ENCODE measurements at places on chromosomes 5 and 9.

DNA sequence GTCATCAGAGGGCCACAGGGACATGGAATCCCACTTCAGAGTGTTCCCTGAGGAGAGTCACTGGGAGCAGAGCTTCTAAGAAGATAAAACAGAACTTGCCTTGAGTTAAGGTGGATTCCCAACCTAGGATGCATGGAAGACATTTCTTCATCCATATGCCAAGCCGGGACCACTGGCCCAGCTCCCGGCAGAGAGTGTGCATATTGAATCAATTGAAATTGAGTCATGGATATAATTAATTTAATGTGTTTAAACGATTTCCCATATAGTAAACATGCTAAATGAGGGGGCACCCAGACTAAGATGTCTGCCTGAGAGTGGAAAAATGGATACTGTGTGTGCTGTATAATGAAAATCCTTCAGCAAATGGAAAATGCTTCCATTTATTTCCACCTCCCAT, 194.4 kb upstream of the TBC1D2 start:
- DNase-seq: no peak

GRCh38 chr9:90141723-90142122, 500.9 kb downstream of the DIRAS2 start:
- DNase-seq: no peak

- DNase-seq: no peak
Observed at GRCh38 chr5:78566747-78567425, 81.7 kb downstream of the LHFPL2 start.

DNA sequence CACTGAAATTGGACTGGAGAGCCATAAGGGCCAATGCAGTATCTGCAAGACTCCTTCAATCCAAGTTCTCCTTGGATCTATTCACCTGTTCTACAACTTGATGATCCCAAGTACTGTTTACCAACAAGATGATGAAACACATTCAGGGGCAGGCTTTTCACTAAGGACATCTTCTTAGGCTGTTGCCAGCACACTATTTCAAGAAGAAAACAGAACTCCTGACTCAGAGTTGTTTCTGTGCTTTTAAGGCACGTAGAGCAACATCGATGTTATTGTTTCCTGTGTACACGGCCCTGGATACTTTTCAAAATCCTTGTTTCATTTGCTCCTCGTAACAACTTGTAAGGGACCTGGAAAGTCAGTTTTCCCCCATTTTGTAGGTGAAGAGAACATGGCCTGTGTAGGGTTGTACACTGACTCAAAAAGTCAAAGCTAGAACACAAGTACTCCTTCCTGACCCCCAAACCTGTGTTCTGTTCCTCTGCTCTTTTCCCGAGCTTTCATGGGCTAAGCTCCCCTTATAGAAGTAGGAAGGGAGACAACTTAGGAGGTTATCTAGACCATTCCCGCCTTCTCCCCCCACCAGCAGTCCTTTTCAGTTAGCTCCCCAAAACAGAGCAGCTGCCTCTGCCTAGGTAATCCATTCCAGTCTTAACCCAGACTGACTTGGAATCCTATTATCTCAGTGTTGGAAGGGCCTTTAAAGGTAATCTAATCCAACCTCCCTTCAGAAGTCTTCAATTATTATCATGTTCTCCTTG, 5.2 kb upstream of the MGAT1 start:
- DNase-seq: no peak

- no peak for DNase-seq
Observed at GRCh38 chr9:117987945-117988344, 283.7 kb downstream of the TLR4 start.

GRCh38 chr5:132003170-132003744, 8.2 kb downstream of the ACSL6 start:
- no peak for DNase-seq

GRCh38 chr5:77168161-77168878, 42.2 kb upstream of the PDE8B start:
- DNase-seq: no peak

- DNase-seq: no peak
Observed at GRCh38 chr5:88761939-88762338, 121.0 kb downstream of the MEF2C start.

DNA sequence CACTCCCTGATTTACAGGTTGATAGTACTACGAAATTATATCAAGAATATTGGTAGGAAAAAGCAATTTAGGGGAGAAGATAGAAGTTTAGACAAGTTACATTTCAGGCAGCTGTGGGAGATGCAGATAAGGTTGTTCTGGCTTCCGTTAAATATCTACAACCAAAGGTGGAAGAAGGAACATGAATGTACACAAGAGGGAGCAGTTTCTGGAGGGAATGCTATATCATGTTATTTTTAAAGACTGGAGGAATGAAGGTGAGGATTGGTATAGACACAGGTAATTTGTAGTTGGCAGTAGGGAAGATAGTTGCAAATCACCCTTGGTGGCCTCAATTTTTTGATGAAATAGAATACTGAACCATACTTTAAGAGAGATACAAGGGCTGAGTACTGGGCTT, 187.3 kb upstream of the NMUR2 start:
- DNase-seq: no peak

DNA sequence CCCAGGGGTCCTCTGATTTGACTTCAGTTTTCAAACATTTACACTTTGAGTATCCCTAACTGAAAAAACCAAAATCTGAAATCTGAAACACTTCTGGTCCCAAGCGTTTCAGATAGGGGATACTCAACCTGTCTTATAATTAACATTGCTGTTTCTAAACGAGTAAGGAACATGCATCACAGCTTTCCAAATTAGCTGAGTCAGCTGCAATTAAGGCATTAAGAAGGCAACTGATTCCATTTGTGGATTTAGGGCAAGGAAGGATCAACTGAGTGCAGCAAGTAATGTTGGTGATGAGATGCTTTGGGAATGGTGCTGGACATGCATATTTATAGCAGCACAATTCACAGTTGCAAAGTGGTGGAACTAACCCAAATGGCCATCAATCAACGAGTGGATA, 168.6 kb downstream of the ACER2 start:
- no peak for DNase-seq

DNA sequence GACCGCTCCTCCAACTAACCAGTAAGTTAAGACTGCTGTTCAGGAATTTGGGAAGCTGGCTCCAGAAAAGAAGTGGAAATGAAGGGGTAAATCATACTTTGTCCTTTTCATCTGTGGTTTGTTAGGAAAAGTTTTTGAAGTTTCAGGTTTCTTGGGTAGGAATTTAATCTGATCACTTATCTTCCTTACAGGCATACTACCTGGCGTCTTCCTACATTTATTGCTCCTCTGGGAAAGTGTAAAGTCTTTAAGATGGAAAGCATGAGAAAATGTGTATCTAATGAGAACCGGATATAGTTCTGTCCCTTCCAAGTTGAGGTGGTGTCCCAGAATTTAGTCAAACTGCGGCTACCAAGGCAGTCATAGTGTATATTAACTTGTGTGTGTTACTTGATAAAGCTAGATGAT, 1.3 kb downstream of the RASA1 start:
- DNase-seq: no peak

DNA sequence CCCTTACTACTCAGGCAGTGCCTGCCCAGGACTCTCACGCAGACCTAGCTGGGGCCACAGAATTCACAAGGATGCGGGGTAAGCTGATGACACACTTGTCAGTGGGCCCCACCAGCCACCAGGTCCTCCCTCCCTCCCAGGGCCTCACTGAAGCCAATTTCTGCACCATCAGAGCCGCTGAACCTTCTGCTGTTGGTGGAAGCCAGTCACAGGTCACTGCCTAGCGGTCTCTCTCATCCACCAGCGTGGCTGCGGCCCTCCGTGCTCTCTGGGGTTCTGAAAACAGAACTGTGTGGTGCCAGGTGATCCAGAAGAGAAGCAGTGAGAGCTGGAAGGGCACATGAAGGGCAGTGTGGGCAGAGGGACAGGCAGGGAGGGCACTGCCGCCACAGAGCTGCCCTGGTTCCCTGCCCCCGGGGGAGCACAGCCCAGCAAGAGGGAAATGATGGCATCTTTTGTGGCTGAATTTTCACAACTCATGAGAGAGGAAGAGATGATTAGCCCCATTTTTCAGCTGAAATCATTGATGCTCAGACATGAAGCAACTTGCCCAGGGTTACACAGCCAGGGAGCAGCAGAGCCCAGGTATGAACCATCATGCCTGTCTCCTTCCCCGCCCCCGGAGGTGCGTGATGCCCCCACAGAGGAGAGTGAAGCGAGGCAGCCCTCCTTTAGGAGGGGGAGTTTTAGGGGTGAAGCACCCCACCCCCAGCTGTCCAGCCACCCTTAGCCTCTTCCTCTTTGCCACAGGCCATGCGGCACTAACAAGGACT, 41.4 kb upstream of the CPLX2 start:
- DNase-seq: no peak

GRCh38 chr5:14234204-14234603, 91.1 kb downstream of the TRIO start:
- no peak for DNase-seq

Data from stimulated activated CD4-positive, alpha-beta T cell treated with anti-CD3 and anti-CD28 coated beads, Interleukin-15, amount 100 ng/mL, for 1 hour (primary cell).